Brain microvascular endothelial cell (primary cell): ENCODE measurements at places on chromosomes 11 and 22.

GRCh38 chr11:124402326-124402922 lies 3.6 kb upstream of the OR8B3 start:
- peak; percentile 89 for DNase-seq

- no peak for DNase-seq
These were observed 788 bp upstream of the RASL10A start for GRCh38 chr22:29316141-29316828.

DNA sequence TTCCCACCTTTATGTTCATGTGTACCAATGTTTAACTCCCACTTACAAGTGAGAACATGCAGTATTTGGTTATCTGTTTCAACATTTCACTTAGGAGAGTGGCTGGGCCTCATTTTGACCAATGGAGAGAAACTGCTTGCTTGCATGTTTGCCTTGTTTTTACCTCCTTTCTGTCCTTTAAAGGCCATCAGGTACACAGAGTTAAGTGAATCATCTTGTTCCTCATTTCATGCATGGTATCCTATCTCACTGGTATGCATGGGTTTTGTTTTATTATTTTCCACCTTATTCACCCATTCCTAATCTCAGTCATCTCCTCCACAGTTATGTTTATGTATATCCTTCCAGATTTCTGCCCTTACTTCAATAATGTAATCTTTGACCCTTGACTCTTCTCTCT lies 101.0 kb downstream of the ELP4 start:
- no peak for DNase-seq

- DNase-seq: no peak
These were observed 14.5 kb downstream of the ARVCF start for GRCh38 chr22:20002128-20002527.

- DNase-seq: no peak
These were observed 11.3 kb upstream of the APOL4 start for GRCh38 chr22:36212901-36213300.
